Vagina (tissue), 2 donors: ENCODE measurements at places on chromosomes 3 and 15.

DNA sequence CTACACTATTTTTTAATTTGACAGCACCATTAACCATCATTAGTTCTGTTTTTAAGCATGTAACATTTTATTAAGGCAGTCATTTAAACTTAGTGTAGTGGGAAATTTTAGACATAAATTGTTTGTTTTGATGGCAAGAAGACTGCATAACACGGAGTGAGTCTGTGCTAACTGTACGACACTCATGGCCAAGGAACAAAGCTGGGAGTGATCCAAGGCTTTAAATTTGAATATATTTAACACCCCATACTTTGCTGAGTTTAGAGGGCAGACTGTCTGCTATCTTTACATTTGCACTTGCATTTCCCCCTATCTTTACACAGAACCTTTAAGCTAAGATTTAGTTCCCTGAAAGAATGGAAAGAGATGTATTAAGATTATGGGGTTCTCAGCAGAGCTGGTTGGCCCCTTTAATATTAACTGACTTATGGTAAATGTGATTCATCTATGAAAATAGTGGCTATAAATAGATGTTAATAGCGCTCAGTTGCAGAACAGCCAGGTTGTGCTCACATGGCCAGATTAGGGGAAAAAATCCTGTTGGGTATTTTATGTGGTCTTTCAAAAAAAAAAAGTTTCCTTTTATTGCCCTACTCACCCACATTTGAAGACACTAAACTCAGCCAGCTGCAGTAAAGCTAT, 120.7 kb downstream of the CMSS1 start:
- no peak for DNase-seq

GRCh38 chr3:62109534-62109933, 263.8 kb downstream of the FEZF2 start:
- DNase-seq, result no peak

GRCh38 chr15:100940767-100941379, 21.7 kb downstream of the LRRK1 start:
- DNase-seq, result no peak

GRCh38 chr3:46888705-46889104, 11.2 kb downstream of the PTH1R start:
- DNase-seq, result no peak

GRCh38 chr3:171797265-171797679, 13.0 kb downstream of the PLD1 start:
- no peak for DNase-seq

DNA sequence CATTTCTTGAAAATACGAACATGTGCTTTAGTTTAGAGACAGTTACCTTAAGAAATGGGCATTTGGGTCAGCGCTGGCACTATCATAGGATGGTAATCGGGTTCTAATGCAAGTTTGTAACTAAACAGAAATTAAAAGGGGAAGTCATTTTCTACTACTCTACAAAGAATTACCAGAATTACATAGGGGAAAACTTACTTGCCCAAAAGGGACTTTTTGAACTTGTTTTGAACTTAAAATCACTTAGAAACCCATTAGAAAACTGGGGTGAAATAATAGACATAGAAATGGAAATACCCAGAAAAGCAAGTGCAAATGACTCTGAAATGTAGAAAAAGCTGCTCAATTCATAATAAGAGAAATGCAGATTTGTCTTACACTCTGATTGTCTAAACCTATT, 44.9 kb downstream of the SPATA16 start:
- DNase-seq, result no peak

- DNase-seq, result no peak
These were observed 47.5 kb downstream of the RAB11A start for GRCh38 chr15:65916664-65917406.

DNA sequence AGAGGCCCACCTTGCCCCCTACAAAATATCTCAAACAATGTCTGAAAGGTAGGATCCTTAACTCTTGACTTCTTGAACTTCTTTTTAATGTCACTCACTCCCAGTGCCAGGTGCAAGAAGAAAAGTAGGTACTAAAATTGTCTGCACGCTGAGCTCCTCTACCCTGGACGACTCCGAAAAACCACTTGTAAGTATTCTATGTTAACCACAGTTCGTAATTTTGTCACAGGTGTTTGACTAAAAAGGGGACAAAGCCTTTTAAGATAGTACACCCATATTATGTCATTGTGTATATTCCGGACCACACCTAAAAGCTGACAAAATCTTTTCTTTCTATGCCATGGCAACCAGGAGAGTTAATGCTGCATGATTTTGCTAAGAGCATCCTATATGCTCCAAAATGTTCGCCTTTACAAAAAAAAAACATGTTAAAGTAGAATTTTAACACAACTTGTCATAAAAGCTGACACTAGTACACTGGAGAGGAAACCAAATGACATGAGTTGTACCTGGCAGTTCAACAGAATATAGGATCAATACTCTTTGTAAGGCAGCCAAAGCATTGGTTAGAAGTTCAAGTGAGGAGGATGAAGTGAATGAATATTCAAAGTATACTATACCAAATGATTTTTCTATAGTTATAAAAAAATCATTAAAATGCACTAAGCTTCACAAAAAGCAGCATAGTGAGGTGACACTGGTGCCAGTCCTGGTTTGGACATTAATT, 210.5 kb downstream of the FOXP1 start:
- no peak for DNase-seq
